ENCODE measurements at places on chromosomes 16 and 17.

GRCh38 chr17:44693609-44694008, 4.0 kb upstream of the CCDC43 start:
- no peak for DNase-seq

GRCh38 chr17:50630524-50631194, 4.0 kb upstream of the ABCC3 start:
- DNase-seq: no peak

DNA sequence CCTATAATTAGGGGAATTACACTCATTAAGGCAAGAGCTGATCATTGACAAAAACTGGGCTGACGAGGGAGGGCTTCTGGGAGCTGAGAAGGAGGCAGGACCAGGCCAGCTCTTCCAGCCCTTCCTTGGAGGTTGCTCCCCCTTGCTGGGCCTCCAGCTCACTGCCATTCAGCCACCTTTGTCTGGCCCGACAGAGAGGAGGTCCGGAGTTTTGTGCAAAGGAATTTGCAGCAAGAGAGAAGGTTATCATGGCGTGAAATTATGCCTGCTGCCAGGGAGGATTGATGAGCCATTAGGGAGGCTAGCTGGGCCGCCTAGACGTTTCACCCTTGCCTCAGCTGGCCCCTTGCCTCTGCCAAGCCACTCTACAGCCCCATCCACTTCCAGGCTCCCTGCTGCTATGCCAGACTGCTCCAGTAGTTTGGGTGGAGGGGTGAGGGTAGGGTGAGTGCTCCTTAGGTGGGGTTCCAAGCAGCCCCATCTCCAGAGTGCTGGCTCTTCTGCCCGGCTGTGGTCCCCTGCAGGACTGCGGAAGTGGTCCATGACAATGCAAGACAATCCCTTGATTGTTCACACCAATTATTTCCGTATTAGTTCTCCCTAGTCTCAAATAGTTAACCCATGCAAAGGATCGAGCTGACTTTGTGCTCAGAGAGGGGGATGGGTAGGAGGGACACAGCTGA, 17.1 kb upstream of the PHF12 start:
- no peak for DNase-seq

- no peak for DNase-seq
Observed at GRCh38 chr17:2338315-2338657, 985 bp downstream of the SGSM2 start.

DNA sequence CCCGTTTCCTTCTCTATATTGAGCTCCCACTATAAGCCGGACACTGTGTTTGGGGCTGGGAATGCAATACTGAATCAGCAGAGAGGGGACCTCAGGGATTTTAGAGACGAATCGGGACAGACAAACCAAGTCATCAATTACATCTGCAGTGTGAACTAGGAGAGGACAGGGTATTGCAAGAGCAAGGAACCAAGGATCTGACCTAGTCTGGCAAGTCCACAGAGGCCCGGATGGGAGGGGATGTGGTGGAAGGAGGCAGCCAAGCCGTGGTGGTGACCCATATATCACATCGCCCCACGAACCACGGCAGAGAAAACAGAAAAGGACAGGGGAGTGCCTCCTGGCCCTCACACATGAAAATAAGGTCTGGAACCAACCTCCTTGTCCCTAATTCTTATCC, 28.1 kb upstream of the NXPH3 start:
- DNase-seq: no peak

GRCh38 chr17:1597861-1598342, 30.7 kb downstream of the SLC43A2 start:
- no peak for DNase-seq

DNA sequence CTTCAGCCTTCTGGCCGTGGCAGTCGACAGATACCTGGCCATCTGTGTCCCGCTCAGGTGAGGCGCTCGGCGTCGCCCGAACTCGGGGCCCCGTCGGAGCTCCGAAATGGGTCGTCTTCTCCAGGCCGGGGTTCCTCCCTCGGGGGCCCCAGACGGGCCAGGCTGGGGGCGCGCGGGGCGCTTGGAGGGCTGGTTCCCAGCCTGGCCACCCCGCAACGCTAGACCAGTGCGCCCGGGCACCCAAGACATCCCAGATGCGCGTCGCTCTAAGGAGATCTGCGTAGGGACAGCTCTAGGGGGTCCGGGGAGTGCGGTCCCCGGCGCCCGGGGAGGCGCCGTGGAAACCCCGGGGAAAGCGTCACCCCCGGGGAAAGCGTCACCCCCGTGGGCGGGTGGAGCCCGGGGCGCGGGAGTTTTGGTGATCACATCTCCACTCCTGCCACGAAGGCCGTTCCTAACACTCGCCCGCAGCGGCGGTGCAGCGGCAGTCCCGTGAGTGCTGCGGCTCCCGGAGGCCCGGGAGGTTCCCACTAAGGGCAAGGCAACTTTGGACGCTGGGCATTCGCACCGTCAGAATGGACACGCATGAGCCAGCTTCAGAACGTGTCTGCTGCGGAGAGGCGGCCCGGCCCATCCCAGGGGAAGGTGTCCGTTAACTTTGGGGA, 729 bp downstream of the ADORA2B start:
- no peak for DNase-seq

DNA sequence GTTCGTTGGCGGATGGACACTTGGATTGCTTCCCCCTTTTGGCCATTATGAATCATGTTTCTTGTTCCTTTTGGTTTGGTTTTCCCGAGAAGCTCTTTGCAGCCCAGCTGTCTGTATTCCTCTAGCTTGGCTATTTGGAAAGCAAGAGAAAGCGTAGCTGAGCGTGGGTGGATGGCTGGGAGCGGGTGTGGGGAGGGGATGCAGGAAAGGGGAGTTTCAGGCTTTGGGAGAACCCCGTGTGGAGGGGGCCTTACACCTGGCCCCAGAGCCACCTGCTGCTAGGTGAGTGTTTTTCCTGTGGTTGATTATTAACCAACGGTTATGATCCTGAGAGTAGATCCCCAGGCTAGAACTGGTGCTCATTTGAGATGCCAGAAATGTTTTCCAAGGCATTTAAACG, 103.7 kb downstream of the RAP1GAP2 start:
- no peak for DNase-seq

DNA sequence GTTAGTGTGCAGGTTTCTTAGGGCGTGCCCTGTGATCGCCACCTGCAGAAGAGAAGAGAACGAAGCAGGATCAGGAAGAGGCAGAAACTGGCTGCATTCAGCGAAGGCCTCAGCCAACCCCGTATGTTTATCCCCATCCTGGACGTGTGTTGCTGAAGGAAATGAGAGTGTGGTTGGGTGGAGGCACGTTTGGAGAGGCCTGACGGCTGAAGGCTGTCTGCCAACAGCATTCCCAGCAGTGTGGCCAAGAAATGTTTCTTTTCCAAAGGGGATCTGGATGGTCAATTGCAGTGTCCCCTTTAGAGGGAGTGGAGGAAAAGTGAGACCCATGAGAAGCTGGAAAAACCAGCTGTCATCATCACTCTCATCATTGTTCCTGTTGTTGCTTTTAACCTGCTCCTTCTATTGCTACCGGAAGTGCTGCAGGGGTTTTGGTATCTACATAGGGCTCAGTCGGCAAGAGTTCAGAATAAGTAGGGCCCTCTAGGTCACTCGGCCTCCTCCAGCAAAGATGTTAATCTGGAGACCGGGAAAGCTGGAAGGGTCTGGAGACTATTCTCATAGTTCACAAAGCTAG, 46.5 kb upstream of the SLC47A1 start:
- no peak for DNase-seq

DNA sequence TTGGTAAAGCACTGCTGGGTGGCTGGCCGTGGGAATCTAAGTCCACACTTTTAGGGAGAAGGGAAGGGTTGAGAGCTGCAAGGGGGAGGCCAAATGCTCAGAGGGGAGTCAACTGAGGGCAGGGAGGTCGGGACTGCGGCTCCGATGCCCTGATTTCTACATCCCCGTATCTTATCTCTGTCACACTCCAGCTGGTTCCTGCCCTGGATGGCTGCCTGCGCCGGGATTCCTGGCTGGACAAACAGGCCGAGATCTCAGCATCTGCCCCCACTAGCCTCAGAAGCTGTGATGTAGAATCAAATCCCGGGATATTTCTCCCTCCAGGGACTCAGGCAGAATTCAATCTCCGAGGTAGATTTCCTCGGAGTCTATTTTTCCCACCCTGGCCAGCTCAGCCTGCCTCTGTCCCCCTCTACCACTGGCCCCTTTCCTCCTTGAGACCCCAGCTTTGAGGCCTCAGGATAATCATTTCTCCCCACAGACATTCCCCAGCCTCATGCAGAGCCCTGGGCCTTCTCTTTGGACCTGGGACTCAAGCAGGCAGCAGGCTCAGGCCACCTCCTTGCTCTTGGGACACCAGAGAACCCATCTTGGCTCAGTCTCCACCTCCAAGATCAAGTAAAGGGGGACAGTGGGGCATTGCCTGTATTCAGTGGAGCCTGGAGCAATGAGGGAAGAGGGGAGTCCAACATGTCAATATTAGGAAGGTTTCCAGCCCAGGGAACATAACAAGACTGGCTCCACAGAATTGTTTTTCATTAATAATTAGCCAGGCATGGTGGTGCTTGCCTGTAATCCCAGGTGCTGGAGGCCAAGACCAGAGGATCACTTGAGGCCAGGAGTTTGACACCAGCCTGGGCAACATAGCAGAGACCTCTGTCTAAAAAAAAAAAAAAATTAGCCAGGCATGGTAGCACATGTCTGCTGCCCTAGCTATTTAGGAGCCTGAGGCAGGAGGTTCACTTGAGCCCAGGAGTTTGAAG, 1.8 kb downstream of the SHBG start:
- DNase-seq: no peak

DNA sequence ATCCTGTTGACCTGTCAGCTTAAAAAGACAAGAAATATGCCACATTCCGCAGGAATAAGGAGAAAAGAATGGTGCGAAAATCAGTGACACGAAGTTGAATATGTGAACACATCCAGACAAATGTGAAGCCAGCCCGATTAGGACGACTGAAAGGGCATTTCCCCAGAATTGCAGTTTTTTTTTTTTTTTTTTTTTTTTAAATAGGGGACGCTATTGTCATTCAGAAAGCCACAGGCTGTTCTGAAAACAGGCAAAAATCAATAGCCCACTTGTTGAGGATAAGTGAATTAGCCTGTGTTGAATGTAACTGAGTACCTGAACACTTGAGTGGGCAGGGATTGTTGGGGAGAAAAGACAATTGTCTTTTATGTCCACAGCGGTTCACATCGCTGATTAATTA, 507.1 kb downstream of the WWOX start:
- no peak for DNase-seq

DNA sequence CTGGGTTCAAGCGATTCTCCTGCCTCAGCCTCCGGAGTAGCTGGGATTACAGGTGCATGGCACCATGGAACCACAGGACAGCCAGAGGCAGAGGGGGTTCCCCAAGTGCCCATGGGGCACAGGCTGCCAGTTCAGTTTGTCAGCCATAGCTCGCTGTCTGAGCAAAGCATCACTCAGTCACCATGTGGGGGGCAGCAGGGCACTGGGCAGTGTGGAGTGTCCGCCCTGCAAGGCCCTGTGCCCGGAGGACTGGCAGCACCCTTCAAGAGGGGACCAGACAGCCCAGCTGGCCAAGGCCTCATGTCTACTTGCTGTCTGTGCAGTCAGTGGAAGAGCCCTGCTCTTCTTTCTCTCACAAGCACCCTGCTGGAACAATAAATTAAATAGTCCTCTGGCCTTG, 6.4 kb downstream of the ALYREF start:
- no peak for DNase-seq

DNA sequence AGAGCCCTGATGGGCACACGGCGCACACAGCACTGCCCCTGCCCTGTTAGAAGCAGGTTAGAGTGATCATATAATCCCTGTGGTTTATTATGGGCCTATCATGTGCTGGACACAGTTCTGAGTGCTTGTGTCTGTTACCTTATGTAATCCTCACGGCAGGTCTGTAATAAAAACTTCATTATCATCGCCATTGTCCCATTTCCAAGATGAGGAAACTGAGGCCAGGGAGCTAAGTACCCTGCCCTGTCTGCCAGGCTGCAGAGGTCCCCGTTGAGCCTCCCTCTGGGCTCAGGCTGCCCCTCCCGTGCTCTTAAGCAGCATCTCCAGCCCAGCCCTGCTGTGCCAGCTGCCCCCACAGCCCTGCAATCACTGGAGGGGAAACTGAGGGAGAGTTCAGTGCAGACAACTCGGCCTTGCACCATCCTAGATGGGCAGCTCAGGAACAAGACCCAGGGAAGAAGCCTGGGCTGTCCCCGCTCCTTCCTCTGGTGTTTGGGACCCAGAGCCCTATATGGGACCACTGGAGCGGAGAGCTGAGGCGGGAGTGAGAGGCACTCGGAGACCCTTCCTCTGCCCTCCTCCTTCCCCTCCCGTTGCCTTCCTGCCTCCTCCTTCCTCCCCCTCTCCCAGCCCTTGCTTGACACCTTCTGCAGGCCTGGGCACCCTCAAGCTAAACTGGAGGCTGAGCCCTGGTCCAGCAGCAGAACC, 42.0 kb downstream of the WNT3 start:
- DNase-seq: no peak

- DNase-seq: no peak
Observed at GRCh38 chr17:82204831-82205719, 7.6 kb downstream of the CCDC57 start.

- no peak for DNase-seq
Observed at GRCh38 chr17:34825102-34825501, 136.2 kb downstream of the CCT6B start.

DNA sequence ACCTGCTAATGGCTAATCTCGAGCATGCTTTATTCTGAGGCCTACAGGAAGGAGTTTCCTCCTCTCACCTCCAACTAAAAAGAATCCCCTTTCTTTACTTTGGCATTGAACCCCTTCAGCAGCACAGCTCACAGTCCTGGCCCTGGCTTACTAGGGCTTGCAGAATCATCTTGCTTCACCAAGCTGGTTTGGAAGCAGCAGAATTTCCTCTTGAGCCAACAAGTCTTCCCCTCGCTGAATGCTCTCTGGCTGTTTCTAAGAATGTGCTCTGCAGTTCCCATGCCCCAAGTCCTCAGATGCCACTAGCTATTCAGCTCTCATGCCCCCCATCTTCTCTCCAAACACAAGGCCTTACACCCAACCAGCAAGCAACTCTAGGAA, 271.2 kb downstream of the NTN1 start:
- DNase-seq: no peak

GRCh38 chr16:19885451-19886072, 914 bp upstream of the GPRC5B start:
- no peak for DNase-seq

GRCh38 chr16:49542946-49543630, 169.5 kb downstream of the C16orf78 start:
- DNase-seq: no peak

GRCh38 chr17:17024778-17025300, 17.4 kb upstream of the MPRIP start:
- DNase-seq: no peak

- DNase-seq: no peak
Observed at GRCh38 chr16:84838383-84838948, 18.7 kb downstream of the CRISPLD2 start.

All from bone marrow (tissue), 2 donors.